Stimulated activated CD8-positive, alpha-beta memory T cell treated with anti-CD3 and anti-CD28 coated beads, Interleukin-4, amount 100 ng/mL, for 1 hour (primary cell): ENCODE measurements at places on chromosomes 12 and 14.

- DNase-seq, result no peak
Observed at GRCh38 chr14:25237845-25238244, 187.9 kb upstream of the STXBP6 start.

GRCh38 chr12:26800858-26801257, 32.1 kb downstream of the ITPR2 start:
- no peak for DNase-seq

- no peak for DNase-seq
Observed at GRCh38 chr12:15728118-15728598, 61.0 kb downstream of the EPS8 start.

GRCh38 chr12:122096591-122097149, 18.1 kb downstream of the MLXIP start:
- DNase-seq, result no peak

- DNase-seq, result no peak
Observed at GRCh38 chr12:96444399-96444798, 44.2 kb upstream of the CDK17 start.

- DNase-seq, result no peak
Observed at GRCh38 chr12:3200814-3201233, 123.6 kb downstream of the TSPAN9 start.

DNA sequence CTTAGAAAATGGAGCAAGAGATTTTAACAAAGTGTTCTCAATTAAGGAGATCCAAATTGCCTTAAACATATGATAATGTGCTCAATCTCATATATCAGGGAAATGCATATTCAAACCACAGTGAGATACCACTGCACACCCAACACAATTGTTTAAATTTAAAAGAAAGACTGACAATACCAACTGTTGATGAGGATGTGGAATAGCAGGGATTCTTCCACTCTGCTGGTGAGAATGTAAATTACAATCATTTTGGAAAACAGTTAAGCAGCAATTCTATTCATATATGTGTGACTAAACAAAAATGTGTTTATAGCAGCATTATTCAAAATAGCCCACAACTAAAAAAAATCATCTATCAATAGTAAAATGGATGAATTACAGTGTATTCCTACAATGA, 144.2 kb downstream of the KICS2 start:
- no peak for DNase-seq

GRCh38 chr14:91032248-91032647, 28.2 kb downstream of the RPS6KA5 start:
- DNase-seq, result no peak

GRCh38 chr14:65832431-65833266, 420.1 kb downstream of the FUT8 start:
- no peak for DNase-seq

DNA sequence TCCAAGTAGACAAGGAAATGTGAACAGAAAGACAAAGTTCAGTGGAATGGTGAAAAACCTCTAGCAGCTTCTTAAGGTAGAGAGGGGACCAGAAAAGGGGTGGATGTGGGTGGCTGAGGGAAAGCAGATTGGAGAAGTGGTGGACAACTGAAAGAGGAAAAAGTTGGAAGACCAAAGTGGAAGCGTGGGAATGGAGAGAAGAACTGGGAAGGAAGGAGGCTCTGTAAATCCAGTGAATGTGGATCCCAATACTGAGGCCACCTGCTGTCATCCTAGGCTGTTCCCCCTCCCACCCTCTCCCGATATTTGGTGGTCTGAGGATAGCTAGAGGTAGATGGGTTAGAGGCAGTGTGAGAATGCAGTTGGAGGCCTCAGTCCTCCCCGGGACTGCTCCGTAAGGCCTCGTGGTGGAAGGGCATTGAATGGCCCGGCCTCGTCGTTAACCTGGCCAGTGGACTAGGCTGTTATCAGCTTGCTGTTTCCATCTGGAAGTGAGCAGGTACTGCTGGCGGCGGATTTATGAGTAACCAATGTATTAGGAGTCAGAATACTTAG, 822 bp upstream of the POU6F1 start:
- DNase-seq, result no peak

- no peak for DNase-seq
Observed at GRCh38 chr14:69224946-69225345, 33.6 kb downstream of the EXD2 start.

- DNase-seq, result no peak
Observed at GRCh38 chr14:28515571-28515970, 251.0 kb upstream of the FOXG1 start.

DNA sequence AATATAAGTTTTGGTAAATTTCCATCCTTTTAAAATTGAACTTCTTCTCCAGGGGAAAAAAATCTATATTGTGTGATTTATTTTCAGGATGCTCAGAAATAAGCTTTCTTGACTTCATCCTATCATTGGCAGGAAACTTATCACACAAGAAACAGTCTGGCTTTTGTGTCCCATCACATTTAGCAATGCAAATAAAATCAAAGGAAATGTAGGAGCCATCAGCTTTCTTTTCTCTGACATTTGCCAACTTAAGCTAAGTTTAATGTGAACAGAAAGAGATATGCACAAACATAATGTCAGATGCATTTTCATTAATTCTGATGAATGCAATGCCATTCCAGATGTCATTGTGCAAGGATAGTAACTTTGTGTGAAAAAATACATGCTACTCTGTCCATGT, 56.6 kb downstream of the LIN7A start:
- no peak for DNase-seq

DNA sequence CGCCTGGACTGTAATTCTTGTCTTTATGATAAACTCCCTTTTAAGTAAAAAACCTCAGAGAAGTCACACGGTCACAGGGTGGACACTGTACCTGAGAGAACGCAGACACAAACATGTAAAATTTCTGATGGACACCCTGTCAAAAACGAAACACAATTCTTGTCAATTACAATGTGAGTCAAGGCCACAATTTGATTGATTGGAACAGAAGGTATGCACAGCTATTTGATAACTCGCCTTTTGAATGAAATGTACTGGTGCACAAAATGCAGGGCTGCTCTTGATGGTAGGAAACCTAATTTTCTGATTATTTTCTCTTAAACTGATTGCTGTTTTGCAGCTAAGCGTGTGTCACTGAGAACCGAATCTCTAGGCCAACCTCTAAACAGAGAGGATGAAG, 9.2 kb downstream of the DNAH10 start:
- no peak for DNase-seq

- DNase-seq, result no peak
Observed at GRCh38 chr12:34363050-34363673, 340.9 kb downstream of the ALG10 start.

- no peak for DNase-seq
Observed at GRCh38 chr14:86613126-86613525, 1083.2 kb downstream of the FLRT2 start.

DNA sequence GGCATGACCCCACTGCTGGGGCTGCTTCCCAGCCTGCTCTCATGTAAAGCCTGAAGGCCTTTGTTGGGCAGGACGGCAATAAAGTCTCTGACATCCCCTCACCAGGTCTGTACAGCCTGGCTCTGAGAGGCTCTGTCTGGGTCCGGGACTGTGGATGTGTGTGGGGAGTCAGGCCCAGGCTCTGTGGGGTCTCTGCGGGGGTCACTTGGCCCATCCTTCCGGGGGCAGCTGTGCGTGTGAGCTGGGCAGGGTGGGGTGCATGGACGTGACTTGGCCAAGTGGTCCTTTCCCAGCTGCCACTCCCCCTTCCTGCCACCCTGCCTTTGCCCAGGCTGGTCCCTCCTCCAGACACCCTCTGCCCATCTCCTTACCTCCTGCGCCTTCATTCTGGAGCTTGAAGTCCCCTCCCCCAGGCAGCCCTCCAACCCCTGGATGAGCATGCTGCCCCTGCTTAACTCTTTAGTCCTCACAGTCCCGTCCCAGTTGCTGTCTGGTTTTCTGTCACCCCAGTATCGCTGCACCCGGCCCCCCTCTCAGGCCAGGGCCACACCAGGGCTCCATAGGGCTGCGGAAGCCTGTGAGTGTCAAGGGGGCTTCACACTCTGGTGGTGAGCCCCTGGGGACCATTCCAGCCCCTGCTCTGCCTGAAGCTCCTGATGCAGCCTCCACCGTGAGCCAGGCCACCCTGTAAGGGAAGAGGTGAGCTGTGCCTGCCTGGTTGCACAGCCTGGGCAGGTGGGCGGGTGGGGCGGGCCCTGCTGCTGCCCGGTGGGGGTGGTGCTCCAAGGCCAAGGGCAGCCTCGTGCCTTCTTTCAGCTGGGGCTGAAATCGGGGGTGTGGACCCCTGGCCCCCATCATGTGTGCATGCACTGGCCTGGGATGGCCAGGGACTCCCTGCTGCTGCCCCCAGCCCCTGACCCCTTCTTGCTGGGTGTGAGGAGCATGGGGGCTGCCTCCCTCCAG, 25.5 kb upstream of the KIF26A start:
- no peak for DNase-seq
